AG09319 (cell line): ENCODE measurements at places on chromosomes 5 and 9.

- DNase-seq, result no peak
Measured at GRCh38 chr5:133485468-133485867, 126.9 kb downstream of the FSTL4 start.

DNA sequence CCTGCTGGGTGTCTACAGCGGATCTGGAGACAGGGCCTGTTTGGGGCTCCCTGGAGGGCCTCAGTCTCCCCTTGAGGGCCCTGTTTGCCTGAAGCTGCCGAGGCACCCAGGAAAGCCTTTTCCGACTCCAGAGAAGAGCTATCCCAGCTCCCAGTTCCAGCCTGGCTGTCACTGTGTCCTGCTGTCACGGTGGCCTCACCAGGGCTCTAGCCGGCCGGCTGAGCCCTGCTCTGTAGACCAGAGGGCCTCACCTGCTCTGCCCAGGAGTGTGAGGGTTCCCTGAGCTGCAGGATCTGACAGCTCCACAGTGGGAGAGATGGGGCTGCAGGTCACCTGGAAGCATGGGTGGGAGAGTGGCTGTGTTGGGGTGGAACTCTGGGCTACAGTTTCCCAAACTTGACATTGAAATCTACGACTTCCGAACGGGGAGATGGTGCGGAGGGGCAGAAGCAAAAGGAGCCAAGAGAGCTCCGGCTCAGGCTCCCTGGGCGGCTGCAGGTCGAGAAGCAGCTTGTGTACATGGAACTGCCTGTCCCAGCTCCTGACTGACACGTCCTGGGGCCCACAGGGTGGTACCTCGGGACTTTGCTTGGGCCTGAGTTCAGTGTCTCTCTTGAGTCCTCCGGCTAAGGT lies 94.9 kb downstream of the CACNA1B start:
- DNase-seq, result no peak

- no peak for DNase-seq
Measured at GRCh38 chr5:117488976-117489500, 914.4 kb upstream of the SEMA6A start.

DNA sequence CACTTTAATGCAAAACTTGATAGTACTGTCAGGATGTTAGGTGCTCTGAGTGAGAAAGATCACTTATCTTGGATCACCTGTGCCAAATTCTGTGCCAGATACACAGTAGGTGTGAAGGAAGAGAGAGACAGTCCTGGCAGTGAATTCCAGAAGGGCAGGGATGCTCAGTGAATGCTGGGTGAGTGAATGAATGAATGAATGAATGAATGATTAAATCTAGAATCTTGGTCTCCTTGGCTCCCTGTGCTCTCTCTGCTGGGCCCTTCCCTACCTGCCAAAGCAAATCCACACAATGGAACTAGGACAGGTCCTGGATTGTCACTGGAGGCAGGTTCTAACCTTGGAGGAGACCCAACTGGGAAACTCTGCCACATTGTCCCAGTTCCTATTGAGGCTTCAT lies 117.5 kb upstream of the CXCL14 start:
- DNase-seq, result no peak

- no peak for DNase-seq
Measured at GRCh38 chr5:76717222-76718083, 1.5 kb downstream of the F2R start.

- DNase-seq, result no peak
Measured at GRCh38 chr9:99828417-99829176, 6.9 kb downstream of the NR4A3 start.
